ENCODE measurements at places on chromosomes 12 and 14. TPM values are rescaled to one million over a fixed set of nuclear protein-coding genes. Genes with fewer than 3 reads are reported as not detected.

ACRBP gene
- 2.6 TPM for total RNA-seq

CLEC4C gene
- not detected for total RNA-seq

HSPB8 gene
- not detected for total RNA-seq

DNA sequence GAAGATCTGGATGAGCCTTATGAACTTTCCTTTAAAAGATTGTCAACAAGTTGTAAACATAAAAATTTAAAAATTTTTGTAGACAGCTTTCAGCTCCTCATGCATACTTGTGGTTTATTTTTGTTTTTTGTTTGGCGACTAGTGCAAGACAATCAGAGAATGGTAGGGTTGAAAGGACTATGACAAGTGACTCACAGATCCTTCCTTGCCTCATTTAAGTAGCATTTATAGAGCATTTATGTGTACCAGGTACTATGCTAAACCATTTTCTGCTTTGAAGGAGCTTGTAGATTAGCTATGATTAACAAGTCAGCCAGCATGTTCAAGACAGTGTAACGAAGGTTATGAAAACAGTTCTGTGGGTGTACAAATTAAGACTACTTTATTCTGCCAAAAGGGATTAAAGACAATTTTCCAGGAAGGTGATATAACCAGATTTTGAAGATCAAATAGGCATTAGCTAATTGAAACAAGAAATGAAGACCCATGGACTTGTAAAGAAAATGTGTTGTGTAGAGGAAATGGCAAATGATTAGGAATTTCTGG, 122.0 kb downstream of the PCNX1 start:
- ATAC-seq: no peak

DNA sequence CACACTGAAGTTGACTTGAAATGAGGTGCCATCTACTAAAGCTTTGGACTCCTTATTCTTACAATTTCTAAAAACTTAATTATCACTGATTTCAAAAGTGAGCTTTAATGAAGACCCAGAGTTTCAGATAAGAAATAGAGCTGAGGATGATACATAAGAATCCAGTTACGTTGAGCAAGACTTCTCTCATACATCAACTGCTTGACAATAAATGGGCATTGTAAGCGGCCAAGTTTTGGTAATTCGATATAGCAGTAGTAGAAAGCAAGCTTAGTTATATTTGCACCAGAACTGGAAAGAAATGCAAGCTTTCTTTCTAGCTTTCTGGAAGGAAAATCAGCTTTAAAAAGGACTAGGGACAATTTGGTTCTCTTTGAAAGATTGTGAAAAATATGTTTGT, 1359.6 kb downstream of the FSCB start:
- no peak for ATAC-seq

DNA sequence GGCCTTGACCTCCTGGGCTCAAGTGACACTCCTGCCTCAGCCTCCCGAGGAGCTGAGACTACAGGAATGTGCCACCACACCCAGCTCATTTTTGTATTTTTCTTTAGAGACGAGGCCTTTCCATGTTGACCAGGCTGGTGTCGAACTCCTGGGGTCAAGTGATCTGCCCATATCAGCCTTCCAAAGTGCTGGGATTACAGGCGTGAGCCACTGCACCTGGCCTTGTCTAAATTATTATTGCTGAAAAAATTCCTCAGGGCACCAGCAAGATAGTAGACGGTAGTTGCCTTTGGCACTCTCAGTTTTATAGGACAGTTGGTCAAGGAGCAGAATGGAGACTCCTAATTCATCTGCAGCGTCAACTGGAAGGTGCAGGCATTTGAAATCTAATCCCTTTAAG, 2.5 kb upstream of the AICDA start:
- no peak for ATAC-seq

GRCh38 chr12:16857456-16857923, 251.5 kb upstream of the LMO3 start:
- no peak for ATAC-seq

- no peak for ATAC-seq
These were observed 198.9 kb downstream of the ADGRD1 start for GRCh38 chr12:131152587-131152986.

- ATAC-seq: no peak
These were observed 279.7 kb upstream of the AMIGO2 start for GRCh38 chr12:47359310-47360092.

DNA sequence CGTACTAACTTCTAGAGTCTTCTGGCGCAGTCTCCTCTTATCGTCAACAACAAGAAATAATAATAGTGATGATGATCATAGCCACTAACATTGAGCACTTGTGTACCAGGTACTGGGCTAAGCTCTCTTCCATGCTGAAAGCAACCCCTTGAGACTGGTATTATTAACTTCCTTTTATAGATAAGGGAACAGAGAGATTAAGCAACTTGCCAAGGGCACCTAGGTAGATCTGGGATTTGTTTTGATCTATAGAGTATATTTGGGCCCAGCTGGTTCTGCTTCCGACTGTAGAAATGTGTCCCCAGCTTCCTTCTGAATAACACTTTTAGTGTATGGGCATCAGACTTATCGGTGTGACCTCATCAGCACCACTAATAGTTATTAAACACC, 1.1 kb upstream of the ZNF219 start:
- no peak for ATAC-seq

- no peak for ATAC-seq
These were observed 255.9 kb upstream of the ARID2 start for GRCh38 chr12:45473636-45474035.

DNA sequence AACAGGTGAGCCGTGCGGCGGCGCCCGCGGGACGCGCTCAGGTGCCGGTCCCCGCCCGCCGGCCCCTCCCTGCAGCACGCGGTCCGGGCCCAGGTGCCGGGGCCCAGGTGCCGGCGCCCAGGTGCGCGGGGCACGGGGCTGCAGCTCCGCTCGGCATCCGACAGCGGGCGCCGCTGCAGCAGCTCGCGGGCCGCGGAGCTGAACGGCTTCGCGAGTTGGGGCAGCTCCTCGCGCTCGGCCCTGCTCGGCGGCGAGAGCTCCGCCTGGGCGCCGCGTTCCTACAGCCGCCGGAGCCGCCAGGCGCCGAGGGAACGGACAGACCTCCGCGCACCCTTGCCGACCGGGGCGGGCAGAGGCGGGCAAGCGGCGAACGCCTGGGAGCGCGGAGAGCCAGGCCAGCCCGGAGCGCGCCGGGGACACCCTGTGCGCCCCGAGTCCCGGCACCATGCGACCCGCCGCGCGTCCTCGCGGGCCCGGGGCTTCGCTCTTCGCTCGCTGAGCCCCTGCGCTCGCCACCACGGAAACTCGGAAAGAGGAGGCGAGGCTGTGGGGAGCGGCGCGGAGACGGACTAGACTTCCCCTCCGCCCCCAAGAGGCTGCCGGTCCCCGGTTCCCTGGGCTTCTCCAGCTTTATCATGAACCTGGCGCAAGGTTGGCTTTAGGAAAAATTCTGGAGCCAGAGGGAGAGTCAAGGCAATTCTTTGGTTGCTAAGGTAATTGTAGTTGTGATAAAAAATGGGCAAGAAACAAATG, at the start of gene RGS6:
TSS of gene RGS6 (plus strand) at position 201 of the 753 bp plus-strand sequence.
- peak; percentile 53 for ATAC-seq

- no peak for ATAC-seq
These were observed 153.1 kb downstream of the TMTC2 start for GRCh38 chr12:82839796-82840195.

- no peak for ATAC-seq
These were observed 282.1 kb upstream of the GRIP1 start for GRCh38 chr12:66960704-66961690.

Measured in activated T-helper 17 cell treated with anti-CD3 and anti-CD28 coated beads, Interleukin-2, amount 50 U/mL, for 72 hours (primary cell).